ENCODE measurements at places on chromosomes 1 and 21.

GRCh38 chr1:235240960-235241359, 79.9 kb upstream of the RBM34 start:
- no peaks in the 10 kb centered on the region for H3K4me1 ChIP-seq
- no peaks in the 10 kb centered on the region for H3K36me3 ChIP-seq
- no peak overlapping the region for H3K4me3 ChIP-seq
- H3K27ac ChIP-seq = no peak overlapping the region

- no peak overlapping the region for H3K4me3 ChIP-seq
- no peaks in the 10 kb centered on the region for H3K27me3 ChIP-seq
- no peaks in the 10 kb centered on the region for H3K4me1 ChIP-seq
- no peaks in the 10 kb centered on the region for H3K36me3 ChIP-seq
- no peak for DNase-seq
Measured at GRCh38 chr1:100076319-100076718, 56.4 kb downstream of the SASS6 start.

DNA sequence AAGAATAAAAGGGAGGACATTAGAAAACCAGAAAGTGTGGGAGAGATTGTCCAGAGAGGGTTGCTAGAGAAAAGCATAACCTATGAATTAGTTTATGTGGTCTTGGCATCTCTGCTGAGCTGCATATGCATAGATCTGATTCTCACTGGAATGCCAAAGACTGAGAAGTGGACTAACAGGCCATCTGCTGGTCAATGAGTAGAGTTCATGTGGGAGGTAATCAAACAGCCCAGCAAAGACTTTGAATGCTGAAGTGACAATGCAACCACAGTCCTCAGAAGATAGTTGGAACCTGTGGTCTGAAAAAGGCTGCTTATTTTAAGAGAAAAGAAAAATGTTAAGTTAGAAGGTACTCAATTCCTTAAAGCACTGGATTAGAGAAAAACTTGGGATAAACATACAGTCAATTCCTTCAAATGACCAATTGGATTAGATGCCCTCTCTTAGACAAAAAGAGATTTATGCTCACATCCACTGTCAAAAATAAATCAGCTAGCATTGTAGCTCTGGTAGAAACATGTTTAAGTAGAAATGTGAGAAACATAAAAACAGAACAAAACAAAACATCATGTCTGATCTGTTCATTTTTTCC, 382.8 kb downstream of the AMY1C start:
- DNase-seq = peak; percentile 18
- H3K27me3 ChIP-seq = no peaks in the 10 kb centered on the region
- no peak overlapping the region for H3K4me3 ChIP-seq

DNA sequence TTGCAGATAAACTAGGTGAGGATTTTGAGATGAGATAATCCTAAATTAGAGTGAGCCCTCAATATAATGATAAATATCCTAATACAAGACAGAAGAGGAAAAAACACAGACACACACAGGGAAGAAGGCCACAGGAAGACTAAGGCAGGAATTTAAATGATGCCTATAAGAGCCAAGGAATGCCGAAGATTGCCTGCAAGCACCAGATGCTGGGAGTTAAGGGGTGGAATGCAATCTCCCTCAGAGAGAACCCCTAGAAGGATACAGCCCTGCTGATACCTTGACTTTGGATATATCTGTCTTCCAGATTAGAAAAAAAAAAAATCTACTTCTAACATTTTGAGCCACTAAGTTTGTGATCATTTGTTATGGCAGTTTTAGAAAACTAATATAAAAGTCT, 299.7 kb upstream of the PRMT6 start:
- no peak overlapping the region for H3K4me3 ChIP-seq
- H3K27me3 ChIP-seq = no peaks in the 10 kb centered on the region
- H3K36me3 ChIP-seq = no peaks in the 10 kb centered on the region
- DNase-seq = no peak
- H3K27ac ChIP-seq = no peak overlapping the region

DNA sequence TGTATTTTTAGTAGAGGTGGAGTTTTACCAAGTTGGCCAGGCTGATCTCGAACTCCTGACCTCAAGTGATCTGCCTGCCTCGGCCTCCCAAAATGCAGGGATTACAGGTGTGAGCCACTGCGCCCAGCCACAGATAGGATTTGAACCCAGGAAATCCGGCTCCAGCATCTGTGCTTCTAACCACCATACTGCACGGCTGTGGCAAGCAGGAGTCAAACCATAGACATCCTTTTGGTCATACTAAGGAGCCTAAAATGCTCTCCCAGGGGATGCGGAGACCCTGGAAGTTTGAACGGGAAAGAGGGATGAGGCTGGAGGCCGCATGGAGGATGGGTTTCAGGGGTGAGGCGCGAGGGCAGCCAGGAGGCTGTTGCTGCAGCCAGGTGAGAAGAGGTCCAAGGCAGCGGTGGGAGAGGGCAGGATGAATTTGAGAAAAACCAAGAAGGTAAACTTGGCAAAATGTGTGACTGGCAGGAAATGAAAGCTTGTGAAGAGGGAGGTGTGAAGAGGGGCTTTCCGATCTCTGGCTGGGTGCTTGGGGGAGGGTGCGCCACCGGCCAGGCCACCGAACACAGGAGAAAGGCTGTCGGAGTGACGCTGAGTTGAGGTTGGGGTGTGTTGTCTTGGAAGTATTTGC, 24.0 kb upstream of the CDK18 start:
- no peaks in the 10 kb centered on the region for H3K27me3 ChIP-seq

DNA sequence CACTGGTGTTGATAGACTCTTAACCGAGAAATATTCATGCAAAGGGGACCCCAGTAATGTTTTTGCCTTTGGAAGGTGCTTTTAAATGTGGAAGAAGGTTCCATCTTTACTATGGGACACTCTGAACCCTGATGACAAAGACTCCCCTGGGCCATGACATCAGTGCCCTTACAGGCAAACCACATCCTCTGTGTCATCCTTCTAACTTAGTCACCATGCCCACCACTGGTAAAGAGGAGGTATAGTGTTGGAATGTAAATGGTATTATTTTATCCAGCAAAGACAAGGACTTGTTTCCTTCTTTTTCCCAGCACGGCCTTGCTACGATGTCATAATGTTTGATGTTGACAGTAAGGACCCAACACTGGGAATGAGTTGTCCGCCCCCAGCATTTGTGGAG, 12.6 kb downstream of the METTL13 start:
- no peak for DNase-seq
- H3K4me1 ChIP-seq = peaks cover 26% of the 10 kb centered on the region
- H3K27ac ChIP-seq = peak overlapping the region; percentile 53
- no peaks in the 10 kb centered on the region for H3K36me3 ChIP-seq
- H3K4me3 ChIP-seq = no peak overlapping the region
- no peaks in the 10 kb centered on the region for H3K27me3 ChIP-seq

DNA sequence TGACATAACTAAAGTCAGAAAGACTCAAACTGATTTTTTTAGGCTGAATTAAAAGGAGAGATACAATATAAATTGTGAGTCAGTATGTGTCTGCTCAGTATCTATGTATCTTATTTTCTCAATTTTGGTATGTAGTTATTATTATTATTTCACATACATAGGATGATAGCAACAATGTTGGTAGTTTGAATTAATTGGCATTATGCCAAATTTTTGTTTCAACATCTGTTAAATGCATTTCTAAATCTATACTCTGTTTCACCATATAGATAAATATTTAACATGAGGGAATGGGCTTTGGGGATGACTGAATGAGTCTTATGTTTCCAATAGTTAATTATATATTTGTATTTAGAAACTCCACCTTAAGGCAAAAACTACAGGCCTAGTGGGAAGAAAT, 12.6 kb upstream of the HMCN1 start:
- no peaks in the 10 kb centered on the region for H3K4me1 ChIP-seq
- no peak overlapping the region for H3K27ac ChIP-seq
- no peaks in the 10 kb centered on the region for H3K27me3 ChIP-seq
- no peak for DNase-seq
- no peak overlapping the region for H3K4me3 ChIP-seq

GRCh38 chr1:53686091-53686964, 52.6 kb downstream of the GLIS1 start:
- no peak overlapping the region for H3K27ac ChIP-seq
- no peak for DNase-seq
- H3K4me1 ChIP-seq = no peaks in the 10 kb centered on the region
- no peaks in the 10 kb centered on the region for H3K36me3 ChIP-seq
- no peak overlapping the region for H3K4me3 ChIP-seq

- no peaks in the 10 kb centered on the region for H3K27me3 ChIP-seq
- no peaks in the 10 kb centered on the region for H3K36me3 ChIP-seq
- no peaks in the 10 kb centered on the region for H3K4me1 ChIP-seq
Measured at GRCh38 chr1:161986328-161986727, 37.3 kb downstream of the OLFML2B start.

DNA sequence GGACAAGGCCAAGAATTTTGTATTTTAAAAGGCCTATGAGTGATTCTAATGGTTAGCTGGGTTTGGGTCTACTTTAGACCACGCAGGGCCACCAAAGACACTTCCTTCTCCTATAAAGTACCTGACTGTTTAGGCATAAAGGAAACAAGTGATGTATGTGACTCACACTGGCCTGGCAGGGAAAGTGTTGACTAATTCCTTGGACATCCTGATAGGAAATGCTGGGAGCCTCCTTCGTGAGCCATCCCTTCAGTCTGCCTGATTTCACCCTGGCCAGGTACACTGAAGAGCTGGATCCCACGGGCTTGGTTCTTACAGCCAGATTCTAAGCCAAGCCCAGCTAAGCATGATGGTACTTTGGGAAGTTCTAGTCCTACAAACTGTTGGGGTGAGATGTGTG, 100.5 kb upstream of the HMGB4 start:
- H3K27ac ChIP-seq = no peak overlapping the region
- no peaks in the 10 kb centered on the region for H3K27me3 ChIP-seq
- H3K36me3 ChIP-seq = no peaks in the 10 kb centered on the region
- H3K4me1 ChIP-seq = peaks cover 6% of the 10 kb centered on the region

GRCh38 chr1:35883635-35884101, 659 bp downstream of the AGO1 start:
- no peaks in the 10 kb centered on the region for H3K36me3 ChIP-seq
- H3K4me3 ChIP-seq = peak overlapping the region; percentile 82
- H3K27ac ChIP-seq = peak overlapping the region; percentile 80
- H3K27me3 ChIP-seq = no peaks in the 10 kb centered on the region
- peaks cover 33% of the 10 kb centered on the region for H3K4me1 ChIP-seq
- DNase-seq = peak; percentile 57

GRCh38 chr1:58317694-58318093, 228.8 kb downstream of the OMA1 start:
- H3K36me3 ChIP-seq = no peaks in the 10 kb centered on the region
- no peak for DNase-seq
- H3K27me3 ChIP-seq = no peaks in the 10 kb centered on the region
- H3K4me3 ChIP-seq = no peak overlapping the region
- no peak overlapping the region for H3K27ac ChIP-seq

GRCh38 chr1:56257726-56258125, 321.6 kb downstream of the PLPP3 start:
- H3K27ac ChIP-seq = no peak overlapping the region
- no peak overlapping the region for H3K4me3 ChIP-seq
- no peaks in the 10 kb centered on the region for H3K36me3 ChIP-seq
- DNase-seq = no peak
- H3K4me1 ChIP-seq = no peaks in the 10 kb centered on the region

- H3K4me1 ChIP-seq = peaks cover 33% of the 10 kb centered on the region
- H3K27ac ChIP-seq = no peak overlapping the region
- H3K4me3 ChIP-seq = no peak overlapping the region
- no peaks in the 10 kb centered on the region for H3K36me3 ChIP-seq
Measured at GRCh38 chr1:226629896-226630550, 81.5 kb downstream of the STUM start.

- no peak overlapping the region for H3K4me3 ChIP-seq
- H3K27ac ChIP-seq = no peak overlapping the region
- no peaks in the 10 kb centered on the region for H3K4me1 ChIP-seq
Measured at GRCh38 chr1:76562292-76562691, 305.0 kb upstream of the ST6GALNAC5 start.

GRCh38 chr1:26285366-26286063, 5.6 kb downstream of the SH3BGRL3 start:
- H3K36me3 ChIP-seq = no peaks in the 10 kb centered on the region
- H3K4me3 ChIP-seq = no peak overlapping the region
- H3K27me3 ChIP-seq = no peaks in the 10 kb centered on the region

GRCh38 chr1:187092104-187092503, 263.4 kb downstream of the PLA2G4A start:
- no peak for DNase-seq
- no peaks in the 10 kb centered on the region for H3K4me1 ChIP-seq
- no peaks in the 10 kb centered on the region for H3K36me3 ChIP-seq

DNA sequence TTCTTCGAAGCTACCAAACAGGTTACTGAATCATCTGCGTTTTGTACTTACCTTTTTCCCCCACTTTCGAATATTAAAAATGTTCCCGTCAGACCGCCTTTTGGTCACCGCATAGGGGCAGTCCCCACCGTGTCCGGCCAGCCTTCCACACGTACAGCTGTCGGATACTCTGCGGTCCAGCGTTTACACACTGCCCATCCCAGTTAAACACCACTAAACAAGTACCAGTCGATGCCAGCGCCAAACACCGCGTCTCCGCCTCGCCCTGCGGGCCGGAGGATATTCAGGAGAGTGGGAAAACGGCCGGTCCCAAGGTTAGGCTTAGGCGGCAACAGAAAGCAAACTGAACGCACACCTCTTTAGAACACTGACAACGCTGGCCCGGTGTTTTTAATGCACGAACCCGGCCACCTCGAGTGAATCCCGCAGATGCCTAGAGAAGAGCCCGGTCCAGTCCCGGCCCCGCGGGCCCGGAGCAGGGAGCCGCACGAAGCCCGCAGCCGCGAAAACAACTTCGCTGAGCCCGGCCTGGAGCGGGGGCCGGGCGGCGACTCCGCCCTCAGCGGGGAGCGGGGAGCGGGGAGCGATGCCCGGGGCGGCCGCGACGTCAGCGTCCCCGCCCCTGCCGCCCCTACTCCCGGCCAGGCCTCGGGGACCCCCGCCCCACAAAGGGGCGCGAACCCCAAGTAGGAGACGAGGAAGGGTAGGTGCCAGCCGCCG, 730 bp upstream of the PHF13 start:
- H3K27ac ChIP-seq = peak overlapping the region; percentile 75
- H3K4me3 ChIP-seq = peak overlapping the region; percentile 95
- no peaks in the 10 kb centered on the region for H3K27me3 ChIP-seq
- H3K36me3 ChIP-seq = no peaks in the 10 kb centered on the region
- peaks cover 21% of the 10 kb centered on the region for H3K4me1 ChIP-seq

DNA sequence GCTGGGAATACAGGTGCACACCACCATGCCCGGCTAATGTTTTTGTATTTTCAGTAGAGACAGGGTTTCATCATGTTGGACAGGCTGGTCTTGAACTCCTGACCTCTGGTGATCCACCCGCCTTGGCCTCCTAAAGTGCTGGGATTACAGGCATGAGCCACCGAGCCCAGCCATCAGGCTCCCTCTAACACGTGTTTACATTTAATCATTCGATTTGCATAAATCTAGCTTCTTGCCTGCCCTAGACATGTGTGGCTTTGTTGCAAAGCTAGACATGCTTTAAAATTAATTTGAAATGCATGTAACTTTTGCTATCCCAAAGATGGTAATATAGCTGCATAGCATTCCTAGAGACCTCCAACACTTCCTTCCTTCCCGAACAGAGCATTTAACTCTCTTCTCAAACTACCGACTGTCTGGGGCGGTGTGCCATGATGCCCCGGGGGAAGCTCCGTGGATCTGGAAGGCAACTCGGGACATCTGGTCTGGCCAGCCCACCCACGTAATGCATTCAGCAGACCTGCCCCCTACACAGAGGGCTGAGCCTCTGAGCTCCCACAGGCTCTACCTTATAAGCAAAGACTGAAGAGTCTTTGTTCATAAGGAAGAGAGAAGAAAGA, 34.6 kb upstream of the NID1 start:
- H3K36me3 ChIP-seq = no peaks in the 10 kb centered on the region
- DNase-seq = no peak
- no peaks in the 10 kb centered on the region for H3K27me3 ChIP-seq
- H3K4me1 ChIP-seq = peaks cover 5% of the 10 kb centered on the region
- no peak overlapping the region for H3K4me3 ChIP-seq
- H3K27ac ChIP-seq = no peak overlapping the region

Measured in testis (tissue), 5 donors.